ENCODE measurements at places on chromosomes 12 and 14.

GRCh38 chr12:43579206-43579605 is 27.2 kb upstream of the ADAMTS20 start:
- peak; percentile 46 for DNase-seq

- DNase-seq, result peak; percentile 98
These were observed 386.8 kb downstream of the BCAT1 start for GRCh38 chr12:24561882-24562770.

- DNase-seq, result no peak
These were observed 139.8 kb downstream of the ANO6 start for GRCh38 chr12:45355730-45356129.

DNA sequence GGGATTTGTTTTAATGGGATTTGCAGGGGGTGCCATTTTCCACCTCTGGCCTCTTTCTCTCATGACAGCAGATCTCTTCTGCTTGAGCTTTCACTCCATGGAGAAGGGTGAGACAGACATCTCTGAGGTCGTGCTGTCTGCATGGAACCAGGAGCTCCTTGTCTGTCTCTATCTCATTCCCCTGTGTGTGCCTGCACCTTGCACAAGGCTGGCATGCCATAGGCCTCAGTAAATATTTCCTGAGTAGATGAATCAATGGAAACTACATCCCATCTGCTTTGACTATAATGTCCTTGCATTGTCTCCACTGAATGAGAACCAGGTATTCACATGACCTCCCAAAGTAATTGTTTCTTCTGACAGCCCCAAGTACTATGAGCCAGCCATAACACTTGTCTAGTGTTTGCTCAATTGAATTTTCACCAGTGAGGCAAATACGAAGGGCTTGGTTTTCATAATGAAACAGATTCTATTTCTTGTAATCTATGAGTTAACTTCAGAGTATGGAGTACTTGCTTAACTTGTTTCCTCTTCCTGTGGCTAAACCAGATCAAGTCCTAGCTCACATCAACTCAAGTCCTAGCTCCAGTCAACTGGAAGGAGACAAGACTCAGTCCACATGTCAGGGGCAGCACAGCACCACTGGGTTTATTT is 32.3 kb downstream of the KCNK13 start:
- DNase-seq, result peak; percentile 49

DNA sequence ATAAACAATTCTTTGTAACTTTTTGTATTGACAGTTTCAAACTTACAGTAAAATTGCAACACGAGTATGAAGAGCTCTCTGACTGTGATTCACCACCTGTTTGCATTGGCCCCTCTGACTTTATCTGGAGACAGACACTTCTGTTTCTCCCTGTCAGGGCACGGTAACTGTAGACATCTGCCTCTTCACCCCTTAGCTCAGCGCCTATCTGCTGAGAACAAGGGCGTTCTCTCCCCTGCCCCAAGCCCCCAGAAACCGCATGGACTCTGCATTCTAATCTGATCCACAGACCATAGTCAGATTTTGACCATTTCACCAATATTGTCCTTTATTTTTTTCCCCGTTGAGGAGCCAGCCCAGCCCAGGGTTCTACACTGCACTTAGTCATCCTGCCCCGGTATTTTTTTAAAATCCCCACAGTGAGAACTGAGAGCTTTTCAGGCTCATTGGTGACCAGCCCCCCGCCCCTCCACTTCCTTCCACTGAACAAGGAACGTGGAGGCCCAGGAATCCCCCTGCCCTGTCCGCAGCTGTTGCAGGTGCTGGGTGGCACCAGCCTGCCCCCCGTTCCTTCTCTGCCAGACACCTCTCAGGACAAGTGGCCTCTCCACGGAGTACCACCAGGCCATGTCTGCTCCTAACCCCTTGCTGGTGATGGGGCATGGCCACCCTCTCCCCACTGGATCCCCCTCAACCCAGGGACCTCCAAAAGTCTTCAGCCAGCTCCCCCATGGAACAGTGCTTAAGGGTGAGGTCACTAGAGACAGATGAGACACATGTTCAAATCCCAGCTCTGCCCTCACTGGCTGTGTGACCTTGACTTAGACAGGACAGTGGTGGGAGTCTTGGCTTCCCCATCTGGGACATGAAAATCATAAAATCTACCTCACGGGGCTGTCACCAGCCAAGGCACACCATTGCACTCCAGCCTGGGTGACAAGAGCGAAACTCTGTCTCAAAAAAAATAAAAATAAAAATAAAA is 11.2 kb downstream of the RHOF start:
- DNase-seq, result no peak

DNA sequence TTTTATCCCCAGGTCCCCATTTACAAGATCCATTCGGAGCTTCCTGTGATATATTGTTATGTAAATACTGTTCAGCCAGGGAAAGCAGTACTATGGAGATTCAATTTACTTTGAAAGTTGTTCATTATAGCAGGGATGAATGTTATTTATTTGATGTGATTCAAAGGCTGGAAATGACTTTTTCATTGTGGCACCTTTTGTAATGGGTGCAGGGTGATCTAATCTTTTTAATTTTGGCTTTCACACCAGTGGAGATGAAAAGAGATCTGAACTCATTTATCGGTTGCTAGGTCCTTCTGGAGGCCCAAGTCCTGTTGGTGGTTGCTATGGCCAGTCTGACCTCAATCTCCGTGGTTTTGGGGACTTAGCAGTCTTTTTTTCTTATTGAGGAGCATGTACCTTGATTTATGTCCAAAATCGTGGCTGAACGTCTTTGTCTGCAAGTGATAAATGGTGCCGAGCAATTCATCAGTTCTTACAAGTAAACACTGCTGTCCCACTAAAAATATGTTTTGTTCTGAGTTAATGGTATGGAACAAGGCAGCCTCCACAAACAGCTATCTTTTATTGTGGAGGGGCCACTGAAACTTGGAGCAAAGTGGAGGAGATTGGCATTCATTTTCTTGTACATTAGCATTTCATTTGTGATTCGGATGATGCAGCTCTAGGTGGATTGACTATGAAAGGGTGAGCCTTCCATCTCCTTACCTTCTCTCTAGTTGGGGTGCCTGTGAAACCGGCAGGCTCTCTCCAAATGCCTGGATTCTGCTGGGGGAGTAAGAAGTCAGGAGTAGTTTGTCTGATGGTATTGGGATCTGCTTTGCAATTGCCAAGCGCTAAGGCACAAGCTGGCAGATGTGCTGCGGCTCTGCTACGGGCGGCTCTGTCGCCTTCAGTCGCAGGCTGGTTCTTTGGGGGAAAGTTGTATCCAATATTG is 2.0 kb downstream of the RMST start:
- DNase-seq, result no peak

DNA sequence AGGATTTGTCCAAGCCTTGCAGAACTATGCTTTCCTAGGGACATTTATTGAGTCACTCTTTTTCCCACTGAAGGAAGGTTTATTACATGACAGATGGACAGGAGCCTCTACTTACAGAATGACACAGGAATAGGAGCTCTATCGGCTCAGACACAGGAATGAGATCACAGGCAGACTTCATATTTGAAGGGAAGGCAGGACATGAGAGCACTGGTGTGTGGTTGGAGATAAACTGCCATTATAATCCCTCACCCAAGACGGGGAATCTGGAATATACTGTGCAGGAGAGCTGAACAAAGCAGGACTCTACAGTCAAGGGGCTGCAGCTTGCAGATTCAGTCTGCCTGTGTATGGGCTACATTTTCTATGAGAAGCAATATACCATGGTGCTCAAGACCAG is 26.8 kb upstream of the IL22 start:
- DNase-seq, result no peak

GRCh38 chr14:66944872-66945271 is 244.4 kb upstream of the GARIN2 start:
- peak; percentile 42 for DNase-seq

- peak; percentile 14 for DNase-seq
These were observed 121.7 kb upstream of the FUT8 start for GRCh38 chr14:65290830-65291229.

GRCh38 chr12:82708061-82708879 is 21.6 kb downstream of the TMTC2 start:
- DNase-seq, result no peak

- DNase-seq, result peak; percentile 66
These were observed 160.9 kb downstream of the SPTSSA start for GRCh38 chr14:34300882-34301734.

GRCh38 chr12:103884316-103884715 is 43.3 kb upstream of the NT5DC3 start:
- peak; percentile 55 for DNase-seq

DNA sequence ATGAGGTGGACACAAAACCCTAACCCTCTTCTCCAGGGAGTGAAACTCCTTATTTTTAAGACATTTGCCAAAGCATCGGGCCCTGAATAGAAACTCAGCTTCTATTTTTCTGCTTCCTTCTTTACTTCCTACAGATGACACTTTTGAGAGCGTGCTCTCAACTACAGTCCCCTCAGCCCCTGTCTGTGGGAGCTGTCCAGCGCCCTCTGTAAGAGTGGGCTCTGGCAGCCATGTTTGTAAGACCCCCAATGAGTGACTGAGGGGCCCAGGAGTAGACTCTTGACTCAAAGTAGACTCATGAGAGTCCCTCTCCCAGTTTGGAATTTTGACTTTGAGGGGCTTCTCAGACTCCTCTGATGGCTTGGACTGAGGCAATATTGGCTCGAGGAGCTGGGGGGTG is 25.5 kb upstream of the BATF start:
- no peak for DNase-seq
